ENCODE measurements at places on chromosomes 2 and 18.

DNA sequence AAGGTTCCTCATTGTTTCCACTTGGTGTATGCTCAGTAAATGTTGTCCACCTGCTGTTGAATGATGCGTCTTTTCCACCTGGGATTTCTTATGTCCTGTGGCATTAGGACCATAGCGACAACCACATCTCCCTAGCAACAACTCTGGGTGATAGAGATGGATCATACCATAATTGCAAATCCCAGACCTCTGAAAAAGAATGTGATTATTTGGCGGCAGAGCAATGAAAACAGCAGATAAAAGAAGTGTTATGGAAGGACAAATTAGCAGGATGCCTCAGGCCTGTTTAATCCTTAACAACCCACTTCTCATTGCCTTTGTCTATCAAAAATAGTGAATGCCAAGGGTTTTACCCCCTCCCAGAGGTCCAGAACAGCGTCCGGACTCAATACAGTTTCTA, 278.9 kb downstream of the TSN start:
- no peak for DNase-seq

DNA sequence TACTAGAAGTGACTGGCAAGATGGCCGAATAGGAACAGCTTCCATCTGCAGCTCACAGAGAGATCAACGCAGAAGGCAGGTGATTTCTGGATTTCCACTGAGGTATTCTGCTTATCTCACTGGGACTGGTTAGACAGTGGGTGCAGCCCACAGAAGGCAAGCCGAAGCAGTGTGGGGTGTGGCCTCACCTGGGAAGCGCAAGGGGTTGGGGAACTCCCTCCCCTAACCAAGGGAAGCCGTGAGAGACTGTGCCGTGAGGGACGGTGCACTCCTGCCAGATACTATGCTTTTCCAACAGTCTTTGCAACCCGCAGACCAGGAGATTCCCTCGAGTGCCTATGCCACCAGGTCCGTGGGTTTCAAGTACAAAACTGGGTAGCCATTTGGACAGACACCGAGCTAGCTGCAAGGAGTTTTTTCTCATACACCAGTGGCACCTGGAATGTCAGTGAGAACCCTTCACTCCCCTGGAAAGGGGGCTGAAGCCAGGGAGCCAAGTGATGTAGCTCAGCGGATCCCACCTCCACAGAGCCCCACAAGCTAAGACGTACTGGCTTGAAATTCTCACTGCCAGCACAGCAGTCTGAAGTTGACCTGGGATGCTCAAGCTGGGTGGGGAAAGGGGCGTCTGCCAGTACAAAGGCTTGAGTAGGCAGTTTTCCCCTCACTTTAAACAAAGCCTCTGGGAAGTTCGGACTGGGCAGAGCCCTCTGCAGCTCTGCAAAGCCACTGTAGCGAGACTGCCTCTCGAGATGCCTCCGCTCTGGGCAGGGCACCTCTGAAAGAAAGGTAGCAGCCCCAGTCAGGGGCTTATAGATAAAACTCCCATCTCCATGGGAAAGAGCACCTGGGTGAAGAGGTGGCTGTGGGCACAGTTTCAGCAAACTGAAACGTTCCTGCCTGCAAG, 40.1 kb downstream of the PLEK start:
- no peak for DNase-seq

GRCh38 chr2:241950413-241951315, 81.1 kb downstream of the RTP5 start:
- peak; percentile 91 for DNase-seq

DNA sequence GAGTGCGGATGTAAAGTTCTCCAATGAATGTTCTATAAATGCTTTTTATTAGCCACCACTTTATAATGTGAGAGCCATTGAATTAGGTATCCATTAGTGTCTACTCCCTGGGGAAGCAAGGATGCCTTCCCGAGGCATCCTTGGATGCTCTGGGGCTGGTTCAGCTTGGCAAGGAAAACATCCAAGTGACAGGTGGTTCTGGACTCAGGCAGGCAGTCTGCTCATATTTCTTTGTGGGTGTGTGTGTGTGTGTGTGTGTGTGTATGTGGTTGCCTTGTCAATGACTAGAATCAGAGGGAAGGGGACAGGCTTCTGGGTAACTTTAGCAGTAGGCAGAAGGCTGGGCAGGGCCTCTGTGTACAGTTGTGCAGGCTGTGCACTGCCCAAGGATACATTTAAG, 149.2 kb downstream of the TSN start:
- DNase-seq = no peak

DNA sequence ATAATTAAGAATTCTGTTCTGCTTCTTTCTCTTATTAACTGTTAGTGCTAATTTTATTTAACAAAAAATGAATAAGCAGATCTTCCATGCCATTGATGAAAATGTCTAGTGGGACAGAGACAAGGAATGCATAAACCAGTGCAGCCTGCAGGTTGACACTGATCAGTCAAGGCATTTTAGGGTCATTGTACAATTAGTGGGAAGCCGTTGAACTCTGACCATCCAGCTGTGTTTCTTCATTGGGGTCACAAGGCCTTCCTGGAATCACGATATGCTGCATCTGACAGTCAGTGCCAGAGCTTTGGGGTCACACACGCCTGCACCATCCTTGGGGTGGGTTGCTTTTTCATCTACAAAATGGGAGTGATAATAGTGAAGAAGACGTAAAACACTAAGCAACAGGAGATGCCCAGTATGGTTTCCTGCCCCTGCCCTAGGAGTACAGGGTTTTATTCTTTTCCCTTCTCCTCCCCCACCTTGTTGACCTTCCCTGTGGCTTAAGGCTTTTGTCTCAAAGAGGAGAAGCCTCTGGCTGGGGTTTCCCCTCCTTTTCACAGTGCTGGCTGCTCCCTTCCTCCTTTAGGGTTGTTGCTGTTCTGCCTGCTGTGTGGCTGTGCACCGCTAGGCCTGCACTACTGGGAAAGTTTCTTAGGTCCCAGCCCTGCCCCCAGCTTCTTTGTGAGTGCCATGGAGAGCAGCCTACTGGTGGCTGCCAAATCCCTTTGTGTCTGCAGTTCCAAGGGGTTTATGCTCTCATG, 245.6 kb downstream of the TPGS2 start:
- DNase-seq = peak; percentile 24
